NCI-H2171 (cell line): ENCODE measurements at places on chromosomes 4 and X.
A peak's percentile ranks its signal among the peaks of the same experiment; 100 is the strongest.

DNA sequence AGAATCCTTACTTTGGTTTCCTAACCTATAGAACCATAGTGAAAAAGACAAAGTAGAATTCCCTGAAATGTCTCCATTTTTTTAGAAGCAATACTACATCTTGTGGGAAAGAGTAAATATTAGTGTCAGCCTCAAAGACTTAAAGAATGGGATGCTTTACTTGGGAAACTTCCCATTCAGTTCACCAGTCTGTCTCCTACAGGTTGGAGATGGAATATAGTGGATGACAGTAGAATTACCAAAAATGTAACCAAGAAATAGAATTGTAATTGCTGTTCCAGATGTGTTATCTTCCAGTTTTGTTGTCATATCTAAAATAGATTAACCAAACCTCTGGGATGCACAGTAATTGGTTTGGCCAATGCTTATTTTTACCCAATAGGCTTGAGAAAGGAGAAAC lies 338.6 kb upstream of the GRID2 start:
- no peak for DNase-seq

- DNase-seq: no peak
These were observed 91.0 kb downstream of the ARHGAP24 start for GRCh38 chr4:85565761-85566480.

DNA sequence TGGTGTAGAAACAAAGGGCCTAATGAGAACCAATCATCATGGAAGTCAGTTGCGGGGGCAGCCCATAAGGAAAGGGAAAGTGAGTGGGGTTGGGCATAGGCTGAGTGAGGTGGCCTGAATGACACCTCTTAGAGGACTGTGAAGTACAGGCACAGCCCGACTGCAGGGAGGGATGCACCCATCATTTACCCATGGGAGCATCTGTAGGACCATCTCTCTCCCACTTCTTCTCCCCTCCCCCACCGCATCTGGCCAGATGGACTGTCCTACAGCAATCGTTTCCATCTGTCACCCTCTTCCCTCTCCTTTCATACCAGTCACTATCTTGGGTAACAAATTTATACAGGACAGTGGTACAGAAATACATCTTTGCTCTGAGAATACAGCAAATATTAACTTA lies 4.2 kb downstream of the STBD1 start:
- no peak for DNase-seq

- peak; percentile 18 for DNase-seq
These were observed 86.4 kb downstream of the CBR4 start for GRCh38 chr4:168923526-168924194.

- DNase-seq: no peak
These were observed 1.1 kb downstream of the CFAP299 start for GRCh38 chr4:80336582-80336981.

DNA sequence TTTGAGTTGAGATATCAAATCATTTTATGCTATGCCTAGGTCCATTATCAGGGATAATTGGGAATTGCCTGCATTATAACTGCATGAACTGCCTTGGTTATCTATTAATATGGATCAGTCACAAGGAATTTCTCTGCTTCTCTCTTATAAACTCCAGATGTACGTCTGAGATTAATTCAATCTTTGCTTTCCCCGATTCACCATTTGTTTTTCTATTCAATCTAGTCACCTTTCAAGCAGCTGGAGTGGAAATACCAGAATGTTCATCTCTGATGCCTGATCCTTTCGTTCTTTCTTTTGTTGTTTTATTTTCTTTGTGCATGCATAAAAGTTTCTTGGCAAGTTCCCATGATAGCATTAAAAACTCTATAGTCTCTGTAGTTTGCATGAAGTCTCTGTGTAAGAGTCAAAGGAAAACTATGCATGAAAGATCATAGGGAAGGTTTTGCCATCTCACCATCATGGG lies 22.6 kb downstream of the SYNPO2 start:
- DNase-seq: no peak
